CD4-positive, alpha-beta T cell treated with Interleukin-6 at 100 ng/mL for 8 hours (primary cell): ENCODE measurements at places on chromosomes 1 and 21.

GRCh38 chr1:230077436-230078213 is 10.6 kb downstream of the GALNT2 start:
- DNase-seq: no peak

DNA sequence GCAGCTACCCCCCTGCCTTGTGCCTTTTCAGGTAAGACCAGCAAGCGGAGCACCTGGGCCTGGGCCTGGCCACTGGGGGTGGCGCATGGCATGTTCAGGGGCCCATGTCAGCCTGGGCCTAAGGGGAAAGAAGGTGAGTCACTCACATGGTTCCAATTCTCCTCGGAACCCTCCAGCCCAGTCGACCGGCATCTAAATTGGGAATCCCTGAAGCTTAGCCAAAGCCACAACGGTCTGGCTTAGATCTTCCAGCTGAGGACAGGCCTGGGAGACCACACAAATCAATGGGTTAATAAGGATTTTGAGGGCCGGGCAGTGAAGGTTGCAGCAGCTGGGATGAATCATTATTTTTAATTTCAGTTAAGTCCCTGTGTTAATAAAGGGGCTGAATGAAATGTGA is 145.1 kb upstream of the SMYD2 start:
- DNase-seq: no peak

DNA sequence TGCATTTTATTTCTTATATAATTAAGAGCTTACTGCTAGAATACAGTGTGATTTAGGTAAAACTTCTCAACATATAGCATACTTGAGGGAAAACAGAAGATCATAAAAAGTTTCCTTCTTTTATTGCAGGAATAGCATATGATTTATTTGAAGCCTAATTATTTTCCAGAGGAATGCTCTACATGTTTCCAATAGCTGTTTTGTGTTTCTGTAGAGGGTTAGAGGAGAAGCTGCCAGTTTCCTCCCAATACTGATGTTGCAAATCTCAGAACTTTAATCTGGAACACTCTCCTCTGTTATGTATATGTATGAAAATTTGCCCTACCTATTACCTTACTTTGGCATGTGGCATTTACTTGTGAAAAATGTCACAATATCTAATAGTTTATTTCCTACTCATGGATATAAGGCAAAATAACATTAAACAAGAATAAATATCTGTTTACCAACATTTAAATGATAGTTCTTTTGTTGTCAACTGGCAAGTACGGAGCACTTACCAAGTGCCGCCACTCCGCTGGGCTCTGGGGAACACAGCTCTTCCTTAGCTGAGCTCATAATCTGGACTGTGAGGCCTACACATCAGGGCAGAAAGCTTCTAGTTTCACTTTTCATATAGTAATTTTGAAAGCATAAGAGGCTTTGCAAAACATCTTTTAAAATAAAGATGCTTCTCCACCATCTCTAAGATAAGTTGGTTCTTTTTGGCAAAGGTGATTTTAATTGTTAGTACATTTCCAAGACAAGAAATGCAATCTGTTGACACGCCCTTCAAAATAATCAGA is 239.8 kb upstream of the C1orf105 start:
- peak; percentile 60 for DNase-seq

DNA sequence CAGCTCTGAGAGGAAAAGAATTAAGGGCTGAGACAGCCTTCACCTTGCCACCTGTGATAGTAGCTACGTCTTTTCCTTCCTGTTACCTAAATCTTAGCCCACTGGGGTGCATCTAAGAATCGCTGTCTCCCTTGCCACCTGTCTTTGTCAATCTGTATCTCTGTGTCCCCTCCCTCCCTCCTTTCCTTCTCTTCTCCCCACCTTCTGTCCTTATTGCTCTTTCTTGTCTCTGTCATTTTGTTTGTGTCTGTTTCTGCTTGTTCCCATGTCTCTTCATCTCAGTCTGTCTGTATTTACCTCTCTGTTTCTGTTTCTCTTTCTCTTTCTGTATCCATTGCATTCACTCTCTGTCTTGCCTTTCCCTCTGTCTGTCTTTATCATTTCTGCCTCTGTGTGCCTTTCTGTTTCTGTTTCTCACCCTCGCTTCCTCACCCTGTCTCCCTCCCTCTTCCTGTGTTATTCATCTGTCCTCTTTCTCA is 30.2 kb downstream of the SLC22A15 start:
- DNase-seq: no peak

GRCh38 chr1:145871994-145872924 is 13.4 kb upstream of the PIAS3 start:
- DNase-seq: peak; percentile 23

DNA sequence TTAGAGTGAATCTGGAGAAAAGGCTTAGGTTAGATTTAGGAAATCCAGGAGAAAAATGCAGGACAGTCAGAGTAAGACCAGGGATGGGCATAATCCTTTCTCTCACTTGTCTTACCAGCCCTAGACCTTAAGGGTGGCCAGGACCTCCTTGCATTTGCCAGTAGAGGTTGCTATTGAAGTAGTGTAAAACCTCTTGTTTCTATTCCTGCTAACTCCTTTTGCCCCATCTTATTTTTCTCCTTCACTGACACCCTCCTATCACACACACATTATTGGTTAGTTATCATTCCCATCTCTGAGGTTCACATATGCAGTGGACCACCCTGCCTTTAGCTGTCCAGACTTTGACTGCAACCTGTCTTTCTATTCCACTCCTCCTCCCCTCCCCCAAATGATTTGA is 75.0 kb upstream of the MACF1 start:
- DNase-seq: no peak

DNA sequence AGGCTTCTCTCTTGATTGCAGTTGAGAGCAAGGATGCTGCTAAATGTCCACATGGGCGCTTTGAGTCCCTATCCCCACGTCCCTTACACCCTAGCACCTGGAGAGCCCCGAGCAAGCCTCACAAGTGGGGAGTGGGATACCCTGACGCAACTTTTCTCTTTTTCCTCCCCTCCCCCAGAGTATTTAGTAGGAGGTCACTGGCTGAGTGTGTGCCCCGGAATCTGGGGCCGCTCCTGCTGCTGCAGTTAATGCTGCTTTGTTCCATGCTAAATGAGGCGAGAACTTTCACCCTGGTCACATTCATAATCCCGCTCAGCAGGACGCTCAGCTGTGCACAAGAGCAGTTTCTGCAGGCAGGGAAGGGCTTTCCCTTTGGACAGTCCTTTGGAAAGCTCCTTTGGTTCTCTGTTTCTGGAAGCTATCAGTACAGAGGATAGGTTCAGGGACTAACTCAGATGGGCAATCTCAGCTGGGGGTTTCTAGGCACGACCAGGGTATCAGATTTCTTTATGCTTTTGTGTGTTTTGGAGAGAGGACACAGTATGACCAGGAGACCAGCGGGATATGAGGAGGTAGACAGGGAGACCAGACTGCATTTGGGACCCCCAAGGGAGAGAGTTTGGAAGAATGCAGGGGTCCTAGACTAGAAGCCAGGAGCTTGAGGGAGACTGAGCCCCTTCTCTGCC is 75.9 kb downstream of the NOS1AP start:
- DNase-seq: no peak

- no peak for DNase-seq
Observed at GRCh38 chr1:76950306-76950705, 83.0 kb downstream of the ST6GALNAC5 start.

DNA sequence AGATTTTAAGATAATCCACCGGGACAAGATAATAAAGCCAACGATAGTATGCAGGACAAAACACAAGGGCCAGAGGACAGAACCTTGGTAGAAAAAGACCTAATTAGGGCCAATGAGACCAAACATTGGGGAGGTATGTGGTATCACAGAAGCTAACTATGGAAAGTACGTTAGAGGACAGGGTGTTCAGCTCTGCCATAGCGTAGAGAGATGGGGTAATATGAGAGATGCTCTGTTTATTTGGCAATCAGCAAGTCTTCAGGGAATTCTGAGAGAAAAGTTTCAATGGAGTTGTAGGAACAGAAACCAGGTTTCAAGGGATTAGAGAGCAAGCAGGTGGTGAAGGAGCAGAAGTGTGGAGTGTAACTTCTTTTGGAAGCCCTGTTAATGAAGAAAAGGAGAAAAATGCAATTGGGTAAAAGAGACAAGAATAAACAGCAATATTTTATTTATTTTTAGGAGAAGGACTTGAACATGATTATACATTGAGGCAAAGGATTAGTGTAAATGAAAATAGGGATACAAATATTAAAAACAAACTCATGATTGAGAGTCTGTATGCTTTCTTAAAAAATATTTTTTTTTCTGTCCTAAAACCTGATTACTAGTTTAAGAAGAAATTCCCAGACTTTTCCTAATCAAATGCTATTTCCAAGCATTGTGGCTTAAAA is 24.0 kb downstream of the EEIG2 start:
- no peak for DNase-seq

GRCh38 chr1:190205713-190206112 is 272.0 kb downstream of the BRINP3 start:
- no peak for DNase-seq
